ENCODE measurements at places on chromosomes 6 and 20.

DNA sequence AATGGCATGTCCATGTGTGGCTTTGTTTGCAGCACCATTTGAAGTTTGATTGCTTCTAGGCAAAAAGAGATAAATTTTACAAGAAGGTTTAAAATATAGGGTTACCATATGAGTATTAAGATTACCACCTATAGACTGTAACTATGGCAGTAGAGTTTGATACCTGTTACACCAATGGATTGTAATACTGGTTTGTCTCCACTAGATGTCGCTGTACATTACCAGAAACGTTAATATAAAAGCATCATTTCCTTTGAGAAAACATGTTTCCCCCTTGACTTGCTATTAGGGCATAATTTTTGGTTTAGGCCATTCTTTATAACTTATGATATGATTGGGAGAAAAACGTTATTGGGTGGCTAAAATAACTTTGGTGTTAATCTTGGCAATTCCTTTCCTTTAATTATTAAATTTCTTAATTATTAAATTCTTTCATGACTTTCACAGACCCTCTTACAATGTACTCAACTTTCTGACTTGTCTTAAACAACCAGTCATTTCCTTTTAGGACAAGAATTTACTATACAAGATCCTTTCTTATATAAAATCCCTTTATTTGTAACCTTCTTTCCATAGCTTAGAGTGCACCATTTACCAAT, 42.8 kb downstream of the HLA-DPB1 start:
- no peak overlapping the region for H3K4me3 ChIP-seq
- H3K27ac ChIP-seq = no peak overlapping the region
- peaks cover 53% of the 10 kb centered on the region for H3K27me3 ChIP-seq
- no peak for DNase-seq

DNA sequence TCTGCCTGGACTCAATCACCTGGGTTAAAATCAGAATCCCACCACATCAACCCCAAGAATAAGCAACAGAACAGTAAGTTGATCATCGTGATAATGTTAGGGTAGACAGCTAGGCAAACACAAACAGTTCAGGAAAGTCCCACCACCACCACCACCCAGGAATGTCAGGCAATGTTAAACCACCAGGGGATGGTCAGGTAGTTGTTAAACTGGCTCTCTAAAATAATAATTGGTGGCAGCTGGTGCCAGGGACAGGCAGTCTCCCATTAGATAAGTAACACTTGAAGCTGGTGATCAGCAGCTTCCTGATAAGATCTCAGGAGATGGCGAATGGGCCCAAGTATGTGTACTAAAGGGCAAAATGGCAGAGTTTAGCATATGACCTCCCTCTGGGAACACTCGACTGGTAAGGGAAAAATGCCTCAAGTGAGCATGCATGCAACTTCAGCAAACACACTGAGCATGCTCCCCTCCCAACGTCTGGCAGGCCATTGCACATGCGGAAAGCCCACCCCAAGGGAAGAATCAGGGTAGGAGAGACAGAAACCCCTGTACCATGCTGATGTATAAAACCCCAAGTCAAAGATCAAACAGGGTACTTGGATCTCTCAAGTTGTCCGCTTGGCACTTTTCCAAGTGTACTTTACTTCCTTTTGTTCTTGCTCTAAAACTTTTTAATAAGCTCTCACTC, 66.6 kb downstream of the IPCEF1 start:
- H3K36me3 ChIP-seq = no peaks in the 10 kb centered on the region
- H3K27me3 ChIP-seq = no peaks in the 10 kb centered on the region
- DNase-seq = no peak

DNA sequence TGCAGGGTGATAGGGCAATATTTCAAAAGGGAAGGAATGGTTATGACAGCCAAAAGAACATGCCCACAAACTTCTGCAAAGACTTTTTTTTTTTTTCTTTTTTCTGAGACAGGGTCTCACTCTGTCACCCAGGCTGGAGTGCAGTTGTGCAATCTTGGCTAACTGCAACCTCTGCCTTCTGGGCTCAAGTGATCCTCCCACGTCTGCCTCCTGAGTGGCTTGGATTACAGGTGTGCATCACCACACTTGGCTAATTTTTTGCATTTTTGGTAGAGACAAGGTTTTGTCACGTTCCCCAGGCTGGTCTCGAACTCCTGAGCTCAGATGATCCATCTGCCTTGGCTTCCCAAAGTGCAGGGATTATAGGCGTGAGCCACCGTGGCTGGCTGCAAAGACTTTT, 117.6 kb upstream of the ADGRF1 start:
- no peak for DNase-seq
- no peaks in the 10 kb centered on the region for H3K27me3 ChIP-seq
- no peak overlapping the region for H3K27ac ChIP-seq
- H3K36me3 ChIP-seq = no peaks in the 10 kb centered on the region
- no peak overlapping the region for H3K4me3 ChIP-seq

DNA sequence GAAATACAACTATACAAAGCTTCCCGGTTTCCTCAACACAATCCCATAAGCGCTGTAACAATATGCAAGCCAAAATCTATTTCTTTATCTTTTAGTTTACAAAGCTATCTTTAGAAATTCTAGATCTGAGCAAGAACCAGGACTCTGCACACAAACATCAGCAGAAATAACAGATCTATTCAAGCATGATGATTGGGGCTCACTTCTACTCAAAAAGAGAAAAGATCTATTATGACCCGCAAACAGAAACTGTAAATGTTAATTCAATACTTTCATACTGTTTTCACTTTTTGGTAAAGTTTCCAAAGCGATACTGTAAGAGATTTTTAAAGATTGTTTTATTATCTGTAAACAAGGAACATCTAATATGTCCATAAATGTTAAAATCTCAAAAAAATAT, 86.6 kb downstream of the SESN1 start:
- peaks cover 37% of the 10 kb centered on the region for H3K4me1 ChIP-seq
- H3K36me3 ChIP-seq = no peaks in the 10 kb centered on the region
- DNase-seq = no peak
- peak overlapping the region; percentile 81 for H3K27ac ChIP-seq
- peak overlapping the region; percentile 65 for H3K4me3 ChIP-seq

DNA sequence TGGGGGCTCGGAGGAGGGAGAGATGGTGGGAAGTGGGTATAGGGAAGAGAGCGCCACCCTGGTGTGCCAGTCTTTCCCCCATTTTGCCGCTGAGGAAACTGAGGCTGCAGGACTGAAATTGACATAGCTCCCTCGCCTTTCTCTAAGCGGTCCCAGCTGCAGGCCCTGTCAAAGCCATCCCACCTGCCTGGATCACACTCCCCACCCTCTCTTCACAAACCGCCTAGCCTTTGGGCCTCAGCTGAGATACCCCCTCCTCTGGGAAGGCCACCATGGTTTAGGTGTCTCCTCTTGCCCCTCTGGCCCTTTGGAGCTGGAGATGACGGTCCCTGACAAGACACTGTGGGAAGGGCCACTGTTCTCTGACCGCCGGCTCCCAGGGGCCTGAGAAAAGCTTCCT, 16.9 kb downstream of the SRC start:
- no peak overlapping the region for H3K27ac ChIP-seq
- H3K4me1 ChIP-seq = peaks cover 13% of the 10 kb centered on the region
- peak; percentile 40 for DNase-seq
- H3K27me3 ChIP-seq = no peaks in the 10 kb centered on the region
- H3K36me3 ChIP-seq = peaks cover 13% of the 10 kb centered on the region
- H3K4me3 ChIP-seq = no peak overlapping the region
